ENCODE measurements at places on chromosomes 1 and 21.

- no peak for DNase-seq
These were observed 17.9 kb downstream of the SLC9A1 start for GRCh38 chr1:27136998-27137542.

- DNase-seq = no peak
These were observed 255.4 kb upstream of the IRF2BP2 start for GRCh38 chr1:234865171-234866006.

GRCh38 chr1:19319196-19319595 is 7.1 kb downstream of the SLC66A1 start:
- DNase-seq = no peak

DNA sequence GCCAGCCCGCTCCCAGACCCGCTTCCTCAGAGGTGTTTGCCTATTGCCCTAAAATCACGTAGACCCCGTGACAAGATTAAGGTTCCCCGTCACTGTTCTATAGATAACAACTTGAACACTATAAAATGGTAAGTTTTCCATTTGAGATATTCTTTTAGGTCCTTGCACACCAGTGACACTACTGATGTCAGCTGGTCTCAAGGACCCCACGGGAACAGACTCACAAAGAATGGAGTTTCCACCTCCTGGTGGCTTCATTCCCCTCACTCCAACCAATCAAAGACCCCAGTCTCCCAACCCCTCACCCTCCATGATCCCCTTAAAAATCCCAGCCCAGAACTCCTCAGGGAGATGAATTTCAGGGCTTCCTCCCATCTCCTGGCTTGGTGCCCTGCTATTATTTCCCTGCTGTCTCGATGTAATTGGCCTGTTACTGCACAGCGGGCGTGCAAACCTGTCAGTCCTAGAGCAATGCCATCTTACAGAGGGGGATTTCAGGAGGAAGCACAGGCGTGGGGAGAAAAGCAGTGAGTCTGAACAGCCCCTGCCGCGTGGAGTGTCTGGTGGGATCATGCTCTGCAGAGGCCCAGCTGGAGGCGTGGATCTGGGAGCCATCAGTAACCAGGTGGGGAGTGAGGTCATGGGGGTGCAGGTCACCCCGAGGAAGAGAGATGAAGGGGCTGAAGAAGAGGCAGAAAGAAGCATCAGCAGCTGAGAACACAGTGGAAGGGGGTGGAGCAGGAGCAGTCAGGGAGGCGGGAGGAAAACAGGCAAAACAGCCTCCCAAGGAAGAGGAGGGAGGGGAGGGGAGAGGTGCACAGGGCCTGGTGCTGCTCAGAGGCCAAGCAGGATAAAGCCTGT is 35.1 kb upstream of the LBR start:
- DNase-seq = peak; percentile 89

DNA sequence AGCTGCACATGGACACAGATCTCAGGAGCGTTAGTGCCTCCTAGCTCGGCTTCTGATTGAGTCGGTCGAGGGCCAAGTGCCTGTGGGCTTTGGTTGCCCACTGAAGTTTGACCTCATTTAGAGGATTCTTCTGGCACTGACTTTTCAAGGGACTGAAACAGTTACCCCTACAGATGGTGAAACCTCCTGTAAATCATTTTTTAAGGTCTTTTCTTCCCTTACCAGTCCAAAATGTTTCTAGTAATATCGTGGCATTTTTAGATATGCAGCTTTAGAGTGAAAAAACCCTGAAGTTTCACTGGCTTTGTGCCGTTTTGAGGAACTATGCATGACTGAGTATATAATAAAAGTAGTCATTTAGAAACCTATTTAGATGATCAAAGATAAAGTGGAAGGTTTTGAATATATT is 34.7 kb upstream of the L1TD1 start:
- no peak for DNase-seq

DNA sequence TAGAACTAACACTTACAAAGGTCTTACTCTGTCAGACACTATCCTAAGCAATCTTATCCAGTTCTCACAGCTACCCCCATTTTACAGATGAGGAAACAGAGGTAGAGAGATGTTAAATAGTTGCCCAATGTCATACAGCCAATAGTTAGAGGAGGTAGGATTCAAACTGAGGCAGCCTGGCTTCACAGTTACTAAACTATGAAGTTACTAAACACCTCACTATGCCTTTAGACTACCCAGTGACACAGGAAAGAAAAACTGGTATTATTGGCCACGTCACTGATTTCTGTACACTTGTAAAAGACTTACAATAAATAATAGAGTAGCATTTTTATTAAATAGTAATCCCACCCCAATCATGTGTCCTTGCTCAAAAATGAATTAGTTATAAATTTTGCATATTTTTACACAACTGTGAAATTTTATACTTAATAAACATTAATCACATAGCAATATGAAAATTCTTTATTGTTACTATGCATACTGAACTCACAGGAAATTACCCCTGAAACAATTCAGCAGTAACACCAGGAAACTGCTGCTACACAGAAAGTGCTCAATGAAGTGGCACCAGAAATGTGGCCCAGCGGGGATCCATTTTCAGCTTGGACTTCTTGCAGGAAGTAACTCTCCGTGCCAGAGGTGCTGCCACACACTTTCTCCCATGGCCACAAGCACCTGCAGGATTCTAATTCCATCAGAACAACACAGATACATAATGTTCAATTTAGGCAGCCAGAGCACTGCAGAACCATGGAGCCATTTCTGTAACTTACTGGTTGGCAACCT is 69.4 kb downstream of the VAV3 start:
- DNase-seq = no peak

- DNase-seq = no peak
These were observed 299.9 kb upstream of the PLD5 start for GRCh38 chr1:242824435-242824834.

DNA sequence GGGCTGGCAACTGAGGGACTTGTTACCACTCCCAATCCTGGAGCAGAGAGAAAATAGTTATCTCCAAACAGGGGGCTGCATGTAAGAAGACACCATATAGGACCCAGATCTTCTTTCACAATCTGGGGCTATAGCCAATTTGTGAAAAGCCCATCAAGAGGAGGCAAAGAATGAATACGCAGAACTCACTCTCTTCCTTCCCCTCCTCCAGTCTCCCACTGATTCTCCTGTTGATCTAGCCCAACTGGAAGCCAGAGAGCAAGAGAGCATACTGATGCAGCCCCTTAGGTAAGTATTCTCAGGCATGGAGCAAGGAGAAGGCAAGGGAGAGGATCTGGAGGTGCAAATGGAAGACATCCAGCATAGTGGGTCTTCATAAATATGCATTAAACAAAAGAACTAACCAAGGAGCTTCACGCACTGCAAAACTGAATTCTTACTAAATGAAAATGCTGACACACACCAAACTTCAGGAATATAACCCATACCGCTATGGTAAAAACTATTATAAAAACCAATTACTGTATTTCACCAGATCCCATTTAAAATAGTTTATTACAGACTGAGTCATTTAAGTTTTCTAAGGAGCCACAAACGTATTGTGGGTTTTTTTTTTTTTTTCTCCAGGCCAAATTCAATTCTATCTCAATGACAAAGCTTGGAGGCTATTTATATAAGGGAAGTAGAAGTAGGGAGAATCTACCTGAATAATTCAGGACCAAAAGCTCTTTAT is 15.5 kb upstream of the HMGB4 start:
- no peak for DNase-seq

DNA sequence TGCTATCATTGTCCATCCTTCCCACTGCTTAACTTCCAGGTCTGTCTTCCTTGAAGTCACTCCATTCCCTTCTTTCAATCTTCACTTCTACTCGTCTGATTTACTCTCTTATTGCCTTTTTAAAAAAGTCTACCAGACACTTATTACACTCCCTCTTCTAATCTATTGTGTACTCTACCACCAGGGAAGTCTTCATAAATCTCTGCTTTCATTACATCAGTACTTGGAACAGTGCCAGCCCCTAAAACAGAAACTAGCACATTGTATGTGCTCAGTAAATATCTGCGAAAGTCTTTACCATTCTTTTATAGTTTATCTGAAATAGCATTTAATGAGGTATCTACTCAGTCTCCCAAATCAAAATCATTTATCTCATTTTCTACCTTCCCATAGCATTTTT is 236.4 kb downstream of the USH2A start:
- DNase-seq = no peak

- DNase-seq = no peak
These were observed 57.2 kb downstream of the TNFSF4 start for GRCh38 chr1:173149887-173150286.

DNA sequence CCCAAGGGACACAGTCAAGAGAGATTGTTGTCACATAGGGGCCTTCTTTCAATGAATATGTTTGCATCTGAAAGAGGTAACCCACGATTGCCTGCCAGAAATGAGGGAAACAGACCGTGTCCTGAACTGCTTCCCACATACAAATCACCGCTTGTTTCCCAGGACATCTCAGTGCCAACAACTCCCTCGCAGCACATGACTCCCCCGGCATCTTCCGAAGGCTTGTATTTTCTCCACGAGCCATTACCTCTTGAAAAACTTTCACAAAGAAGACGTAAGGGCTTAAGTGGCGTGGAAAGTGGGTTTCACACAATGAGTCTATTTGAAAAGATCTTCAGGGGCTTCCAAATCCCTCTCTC is 31.6 kb upstream of the PDE9A start:
- no peak for DNase-seq

DNA sequence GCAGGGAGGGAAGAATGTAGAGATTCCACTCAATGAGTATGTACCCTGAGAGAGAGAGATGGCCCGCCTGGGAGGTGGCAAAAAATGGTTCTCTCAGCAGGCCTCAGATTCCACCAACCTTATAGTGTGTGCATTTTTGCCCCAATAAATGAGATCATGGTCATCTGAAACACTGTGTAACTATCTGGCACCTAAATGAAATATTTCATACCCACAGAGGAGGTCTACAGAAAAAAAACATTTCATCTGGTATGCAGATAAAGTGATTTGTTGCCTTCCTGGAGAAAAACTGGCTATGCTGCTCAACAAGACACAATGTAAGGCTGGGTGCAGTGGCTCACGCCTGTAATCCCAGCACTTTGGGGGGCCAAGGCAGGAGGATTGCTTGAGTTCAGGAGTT is 4.9 kb downstream of the TMCO2 start:
- DNase-seq = no peak

GRCh38 chr1:216702170-216702569 is 21.1 kb downstream of the ESRRG start:
- DNase-seq = no peak

- no peak for DNase-seq
These were observed 74.5 kb upstream of the MUTYH start for GRCh38 chr1:45414746-45415145.

GRCh38 chr1:30264672-30265025 is 458.7 kb downstream of the MATN1 start:
- DNase-seq = no peak

DNA sequence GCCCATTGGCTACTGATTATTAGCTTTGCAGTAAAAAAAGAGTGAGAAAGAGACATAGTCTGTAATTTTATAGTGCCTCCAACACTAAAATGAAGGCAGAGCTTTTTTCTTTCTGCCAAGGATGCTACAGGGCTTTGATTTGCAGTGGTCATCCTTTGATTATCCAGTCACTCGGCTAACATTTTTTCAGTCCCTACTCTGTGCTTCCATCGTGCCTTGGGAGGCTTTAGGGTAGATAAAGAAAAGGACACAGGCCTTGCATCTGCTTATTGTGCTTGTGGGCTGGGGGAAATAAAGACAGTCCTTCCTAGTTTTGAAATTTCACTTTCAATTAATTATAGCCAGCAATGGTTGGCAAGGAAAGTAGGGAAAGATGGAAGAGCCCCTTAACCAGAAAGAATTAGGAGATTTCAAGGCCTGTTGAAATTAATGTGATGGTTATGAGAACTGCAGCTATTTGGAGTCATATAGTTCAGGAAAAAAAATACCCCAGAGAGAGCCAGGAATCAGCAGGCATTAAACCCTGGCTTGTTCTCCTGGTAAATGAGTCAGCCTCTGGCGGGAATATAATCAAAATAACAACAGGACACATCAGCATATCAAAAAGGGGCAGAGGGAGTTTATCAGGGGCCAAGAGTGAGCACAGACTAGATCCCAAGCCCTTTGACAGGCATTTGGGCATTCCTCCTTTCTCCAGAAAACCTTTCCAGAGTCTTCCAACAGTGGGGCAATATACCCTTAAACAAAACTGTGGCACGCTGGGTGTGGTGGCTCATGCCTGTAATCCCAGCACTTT is 27.4 kb downstream of the CACHD1 start:
- no peak for DNase-seq

- no peak for DNase-seq
These were observed 32.5 kb downstream of the CDKN2C start for GRCh38 chr1:51002516-51002915.

- DNase-seq = no peak
These were observed 449.9 kb downstream of the PTPRU start for GRCh38 chr1:29686012-29686930.

- no peak for DNase-seq
These were observed 1.3 kb upstream of the THAP3 start for GRCh38 chr1:6623269-6623965.

GRCh38 chr1:154752273-154753030 is 117.6 kb downstream of the KCNN3 start:
- DNase-seq = no peak

GRCh38 chr1:37391211-37392011 is 83.0 kb upstream of the ZC3H12A start:
- DNase-seq = peak; percentile 97

DNA sequence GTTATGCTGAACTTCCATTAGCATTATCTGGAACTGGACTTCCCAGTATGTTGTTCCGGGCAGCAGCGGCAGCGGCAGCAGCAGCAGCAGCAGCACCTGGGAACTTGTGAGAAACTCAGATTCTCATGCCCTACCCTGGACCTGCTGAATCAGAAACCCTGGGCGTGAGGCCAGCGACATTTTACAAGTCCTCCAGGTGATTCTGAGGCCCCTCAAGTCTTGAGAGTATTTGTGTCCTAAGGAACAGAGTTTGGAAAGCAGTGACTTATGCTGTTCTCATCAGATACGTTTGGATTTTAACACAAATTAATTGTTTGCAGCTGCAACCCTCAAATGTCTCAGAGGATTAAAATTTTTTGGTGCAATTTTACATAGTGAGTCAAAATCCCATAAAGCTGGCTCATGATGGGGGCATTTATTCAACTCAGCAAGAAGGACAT is 157.2 kb upstream of the KAZN start:
- no peak for DNase-seq

GRCh38 chr1:201038186-201038876 is 14.8 kb upstream of the KIF21B start:
- no peak for DNase-seq
